ENCODE measurements at places on chromosomes 1 and 21.

- DNase-seq = peak; percentile 26
Observed at GRCh38 chr1:85463731-85464496, 1.0 kb downstream of the DDAH1 start.

DNA sequence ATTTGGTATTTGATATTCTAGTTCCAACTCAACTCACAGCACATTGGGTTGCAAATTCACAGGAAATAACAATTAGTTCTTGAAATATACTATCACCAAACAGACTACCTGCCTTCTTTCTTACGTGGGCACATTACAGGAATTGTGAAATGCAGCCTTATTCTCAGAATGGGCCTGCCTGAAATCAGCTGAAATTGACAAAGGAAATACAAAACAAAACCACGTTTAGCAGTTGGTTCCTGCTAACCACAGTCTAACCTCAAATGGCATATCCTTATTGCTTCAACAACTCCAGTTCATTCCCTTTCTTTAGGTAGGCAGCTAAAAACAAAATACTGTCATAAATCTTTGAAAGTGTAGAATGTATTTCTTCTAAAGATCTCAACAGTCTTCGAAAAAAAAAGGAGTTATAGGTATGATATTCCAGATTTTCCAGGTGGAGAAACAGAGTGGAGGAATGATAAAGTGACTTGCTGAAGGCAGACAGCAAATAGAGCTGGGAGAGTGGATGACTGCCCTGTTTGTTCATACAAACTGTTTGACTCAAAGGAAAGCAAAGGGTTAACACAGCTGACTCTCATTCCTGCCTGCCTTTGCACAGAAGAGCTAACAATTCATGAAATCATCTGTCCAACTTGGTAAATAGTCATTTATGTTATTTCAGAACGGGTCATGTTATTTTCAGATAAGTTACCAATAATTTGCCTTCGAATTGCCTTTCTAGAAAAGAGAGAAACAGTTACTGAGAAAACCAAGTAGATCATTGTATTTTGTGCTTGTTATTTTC, 1.6 kb upstream of the GREM2 start:
- no peak for DNase-seq

- DNase-seq = no peak
Observed at GRCh38 chr1:12285496-12286143, 55.8 kb downstream of the VPS13D start.

DNA sequence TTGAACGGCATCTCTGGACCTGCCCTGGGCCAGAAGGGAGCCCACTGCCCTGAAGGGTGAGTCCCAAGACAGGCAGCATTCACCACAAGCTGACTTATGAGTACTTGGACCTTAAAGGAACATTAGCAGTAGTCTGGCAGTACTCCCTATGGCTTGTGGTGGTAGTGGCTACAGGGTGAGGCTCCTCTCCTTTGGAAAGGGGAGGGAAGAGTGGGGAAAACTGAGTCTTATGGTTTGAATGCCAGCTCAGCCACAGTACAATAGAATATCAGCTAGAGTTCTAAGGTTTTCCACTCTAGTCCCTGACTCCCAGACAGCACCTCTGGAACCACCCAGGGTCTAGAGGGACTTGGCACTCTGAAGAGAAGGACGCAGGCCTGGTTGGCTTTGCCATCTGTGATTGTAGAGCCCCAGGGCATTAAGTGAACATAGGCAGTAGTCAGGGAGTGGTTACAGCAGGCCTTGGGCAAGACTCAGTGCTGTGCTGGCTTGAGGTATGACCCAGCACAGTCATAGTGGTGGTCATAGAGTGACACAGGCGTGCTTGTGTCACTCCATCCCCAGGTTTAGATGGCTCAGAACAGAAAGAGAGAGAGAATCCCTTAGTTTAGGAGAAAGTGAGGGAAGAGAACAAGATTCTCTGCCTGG, 31.0 kb downstream of the CD53 start:
- DNase-seq = no peak

- DNase-seq = no peak
Observed at GRCh38 chr1:22285549-22286396, 142.9 kb upstream of the WNT4 start.

DNA sequence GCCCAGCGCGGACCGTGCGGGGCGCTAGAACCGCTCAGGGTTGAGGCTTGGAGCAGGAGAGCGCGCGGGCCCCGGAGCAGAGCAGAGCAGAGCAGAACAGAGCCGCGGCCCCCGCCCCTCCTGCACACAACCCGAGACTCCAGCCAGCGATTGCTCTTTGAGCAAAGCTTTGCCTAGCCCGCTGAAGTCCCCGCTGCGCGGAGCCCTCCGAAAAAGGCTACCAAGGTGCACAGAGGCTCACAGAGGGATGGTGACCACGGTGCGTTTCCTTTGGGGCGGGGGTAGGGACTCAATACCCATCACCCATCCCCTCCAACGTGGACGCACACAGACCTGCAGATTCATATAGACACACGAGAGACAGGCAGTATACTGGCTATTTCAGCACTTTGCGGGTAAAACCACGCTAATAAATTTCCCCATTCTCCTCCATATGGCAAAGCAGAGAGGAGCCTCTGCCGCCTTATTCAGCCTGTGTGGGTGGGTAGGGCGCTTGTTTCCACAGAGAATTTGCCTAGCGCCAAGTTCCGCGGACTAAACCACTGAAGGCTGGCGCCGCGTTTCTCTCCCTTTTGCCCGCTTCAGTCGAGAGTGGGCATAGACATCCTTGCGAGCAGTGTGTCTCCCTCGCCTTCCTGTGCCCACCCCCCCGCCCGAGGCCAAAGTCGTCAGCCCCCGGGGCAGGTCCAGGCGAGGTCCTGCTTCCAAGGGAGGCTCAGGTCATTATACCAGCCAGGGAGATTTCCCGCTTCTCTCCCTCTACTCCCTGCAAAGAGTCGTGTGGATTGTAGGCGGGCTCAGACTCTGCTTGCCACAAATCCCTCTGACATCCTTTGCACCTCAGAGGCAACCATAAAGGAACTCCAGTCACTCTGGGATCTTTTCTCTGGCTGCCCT, 8.5 kb downstream of the HLX start:
- no peak for DNase-seq

DNA sequence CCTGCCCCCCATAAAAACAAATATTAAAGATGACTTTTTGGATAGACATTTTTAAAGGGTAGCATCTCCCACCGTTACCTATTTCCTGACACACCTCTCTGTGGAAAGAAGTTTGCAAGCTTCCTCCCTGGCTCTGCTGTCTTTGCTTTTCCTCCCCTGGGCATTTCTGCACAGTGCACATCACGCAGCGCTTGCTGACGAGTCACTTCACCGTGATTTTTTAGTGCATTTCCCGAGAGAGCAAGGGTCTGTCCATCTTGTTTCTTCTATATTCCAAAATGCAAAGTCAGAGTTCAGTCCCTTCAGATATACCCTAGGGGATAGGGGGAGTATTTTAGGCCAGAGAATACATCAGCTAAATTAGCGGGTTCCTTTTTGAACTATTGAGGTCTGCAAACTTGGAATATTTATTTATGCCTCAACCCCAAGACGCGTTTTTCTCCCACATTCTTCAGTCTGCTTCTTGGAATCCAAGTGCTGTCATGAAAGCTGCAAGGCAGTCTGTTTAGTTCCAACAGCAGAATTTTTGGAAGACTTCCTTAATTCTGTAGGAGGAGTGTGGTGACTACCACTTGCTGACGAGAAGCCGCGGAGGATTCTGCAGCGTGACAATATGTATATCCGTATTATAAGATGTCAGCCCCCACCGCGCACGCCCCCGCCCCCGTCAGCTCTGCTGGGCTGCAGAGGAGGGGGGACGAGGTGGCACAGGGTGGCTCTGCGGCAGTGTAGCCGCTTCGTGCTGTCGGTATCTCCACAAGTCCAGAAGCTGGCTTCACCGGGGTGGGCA, 22.4 kb downstream of the SMYD2 start:
- no peak for DNase-seq

DNA sequence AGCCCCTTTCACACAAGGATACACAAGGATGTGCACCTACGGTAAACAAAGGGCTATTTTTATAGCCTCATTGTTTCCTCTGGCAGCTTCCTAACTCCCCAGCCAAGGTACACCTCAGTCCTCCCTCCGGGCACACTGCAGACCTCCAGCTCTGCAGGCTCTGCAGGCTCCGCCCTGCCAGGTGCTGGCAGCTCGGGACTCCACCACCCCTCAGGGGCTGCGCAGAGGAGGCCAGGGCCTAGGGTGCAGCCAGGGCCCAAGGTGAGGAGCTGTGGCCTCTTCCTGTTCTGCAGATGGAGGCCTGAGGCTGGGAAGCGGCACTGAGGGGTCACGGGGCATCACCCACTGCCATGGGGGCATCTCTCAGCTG, 19.8 kb upstream of the CLSTN1 start:
- peak; percentile 74 for DNase-seq

GRCh38 chr1:184569106-184569505, 182.3 kb downstream of the C1orf21 start:
- DNase-seq = no peak

GRCh38 chr1:110672001-110672752, 2.6 kb downstream of the KCNA3 start:
- DNase-seq = peak; percentile 74

DNA sequence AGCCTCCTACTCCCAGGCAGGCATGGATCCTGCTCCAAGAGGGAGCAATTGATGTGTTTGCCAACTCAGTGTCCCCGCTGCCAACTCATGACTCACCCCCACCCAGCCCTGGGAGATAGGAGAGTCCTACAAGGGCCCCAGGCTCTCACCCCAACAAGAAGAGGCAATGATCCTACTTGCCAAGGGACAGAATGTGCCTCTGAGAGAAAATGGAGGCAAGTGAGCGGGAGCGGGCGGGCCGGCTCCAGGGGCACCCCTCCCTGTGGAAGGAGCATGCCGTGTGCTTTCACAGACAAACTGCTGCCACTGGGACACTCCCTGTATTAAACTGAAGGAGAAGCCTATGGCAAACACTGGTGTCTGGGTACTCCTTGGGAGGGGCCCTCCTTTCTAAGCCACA, 16.7 kb downstream of the PKP1 start:
- no peak for DNase-seq

- peak; percentile 94 for DNase-seq
Observed at GRCh38 chr1:84847253-84848250, 45.5 kb downstream of the LPAR3 start.

- peak; percentile 26 for DNase-seq
Observed at GRCh38 chr1:165075725-165076370, 280.7 kb downstream of the LMX1A start.

- no peak for DNase-seq
Observed at GRCh38 chr1:111749628-111750027, 6.1 kb upstream of the DDX20 start.

- no peak for DNase-seq
Observed at GRCh38 chr1:45332346-45332720, 5.6 kb downstream of the HPDL start.

DNA sequence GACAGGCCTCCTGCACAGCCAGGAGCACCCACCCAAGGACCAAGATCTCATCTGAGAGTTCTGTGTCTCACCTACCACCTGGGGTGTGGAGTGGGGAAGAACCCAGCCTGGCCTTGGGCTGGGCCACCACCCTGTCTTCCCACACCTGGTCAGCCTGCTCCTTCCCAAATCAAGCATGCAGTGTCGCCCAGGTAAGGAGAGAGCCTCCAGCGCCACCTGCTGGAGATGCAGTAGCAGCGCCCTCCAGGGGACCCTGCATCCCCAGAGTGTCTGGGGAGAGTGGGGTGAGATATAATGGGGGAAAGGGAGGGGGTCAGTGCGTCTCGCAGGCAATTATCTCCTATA, 32.3 kb downstream of the KIAA2013 start:
- DNase-seq = peak; percentile 62

- DNase-seq = no peak
Observed at GRCh38 chr1:112383759-112384370, 12.1 kb upstream of the CTTNBP2NL start.

DNA sequence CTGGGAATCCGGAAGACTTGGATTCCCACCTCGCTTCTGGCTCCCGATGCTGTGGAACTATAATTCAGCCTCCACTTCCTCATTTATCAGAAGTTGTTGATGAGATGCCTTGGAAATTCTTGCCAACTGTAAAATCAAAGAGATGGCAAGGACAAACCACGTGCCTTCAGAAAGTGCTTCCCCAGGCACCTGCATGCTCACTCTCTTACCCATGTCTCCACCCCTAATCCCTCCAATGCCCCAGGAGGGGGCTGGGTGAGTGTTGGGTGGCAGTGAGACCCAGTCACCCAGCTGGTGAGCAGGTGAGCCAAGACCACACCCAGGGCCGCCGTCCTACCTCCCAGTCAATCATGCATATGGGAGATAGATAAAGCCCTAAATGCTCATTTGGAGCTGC, 160.8 kb downstream of the PSMG1 start:
- no peak for DNase-seq

GRCh38 chr1:72516826-72517225, 234.5 kb upstream of the NEGR1 start:
- DNase-seq = no peak

DNA sequence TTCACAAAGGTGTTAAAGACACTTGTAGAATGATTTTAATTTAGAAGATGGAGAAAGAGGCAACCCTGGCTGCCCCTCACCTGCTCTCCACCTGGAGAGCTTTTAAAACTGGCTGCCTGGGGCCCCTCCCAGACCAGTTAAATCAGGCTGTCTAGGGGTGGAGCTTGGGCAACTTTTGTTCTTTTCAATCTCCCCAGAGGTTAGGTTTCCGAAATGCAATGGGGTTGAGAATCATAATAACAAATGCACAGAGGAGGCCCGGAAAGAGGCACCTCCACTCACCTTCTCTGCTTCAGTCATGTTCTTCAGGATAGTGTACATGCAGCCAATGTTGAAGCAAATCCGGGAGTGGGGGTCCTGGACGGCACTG, 400 bp downstream of the NCF2 start:
- no peak for DNase-seq

DNA sequence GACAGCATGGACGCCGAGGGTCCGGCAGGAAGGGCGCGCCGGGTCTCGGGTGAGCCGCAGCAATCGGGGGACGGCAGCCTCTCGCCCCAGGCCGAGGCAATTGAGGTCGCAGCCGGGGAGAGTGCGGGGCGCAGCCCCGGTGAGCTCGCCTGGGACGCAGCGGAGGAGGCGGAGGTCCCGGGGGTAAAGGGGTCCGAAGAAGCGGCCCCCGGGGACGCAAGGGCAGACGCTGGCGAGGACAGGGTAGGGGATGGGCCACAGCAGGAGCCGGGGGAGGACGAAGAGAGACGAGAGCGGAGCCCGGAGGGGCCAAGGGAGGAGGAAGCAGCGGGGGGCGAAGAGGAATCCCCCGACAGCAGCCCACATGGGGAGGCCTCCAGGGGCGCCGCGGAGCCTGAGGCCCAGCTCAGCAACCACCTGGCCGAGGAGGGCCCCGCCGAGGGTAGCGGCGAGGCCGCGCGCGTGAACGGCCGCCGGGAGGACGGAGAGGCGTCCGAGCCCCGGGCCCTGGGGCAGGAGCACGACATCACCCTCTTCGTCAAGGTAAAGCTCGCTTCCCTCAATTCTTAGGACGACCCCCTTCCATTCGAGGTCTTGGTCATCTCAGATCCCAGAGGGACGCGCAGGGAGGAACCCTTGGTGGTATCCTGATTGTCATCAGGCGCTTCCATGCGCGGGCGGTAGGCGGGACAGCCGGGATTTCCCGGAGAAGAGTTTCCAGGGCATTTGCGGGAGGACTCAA, 1.6 kb downstream of the CLIC6 start:
- DNase-seq = no peak
